ENCODE measurements at places on chromosomes 4 and X.
A peak's percentile ranks its signal among the peaks of the same experiment; 100 is the strongest.

DNA sequence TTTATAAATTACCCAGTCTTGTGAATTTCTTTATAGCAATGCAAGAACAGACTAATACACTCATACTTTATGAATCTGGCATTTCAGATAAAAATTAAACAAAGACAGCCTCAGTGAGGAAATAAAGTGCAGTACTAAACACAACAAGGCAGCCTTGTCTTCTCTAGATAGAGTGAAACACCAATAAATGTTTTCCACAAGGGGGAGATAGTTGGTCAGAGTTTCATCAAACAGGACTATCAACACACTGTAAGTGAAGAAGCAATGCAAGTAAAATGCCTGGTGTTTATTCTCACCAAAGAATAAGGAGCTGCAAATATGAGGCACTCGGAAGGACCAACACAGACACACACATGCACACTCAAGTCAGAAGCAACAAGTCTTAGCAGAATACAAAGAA, 62.8 kb downstream of the FAM9B start:
- DNase-seq = no peak

GRCh38 chr4:179328627-179329026, 1886.4 kb upstream of the AGA start:
- no peak for DNase-seq

DNA sequence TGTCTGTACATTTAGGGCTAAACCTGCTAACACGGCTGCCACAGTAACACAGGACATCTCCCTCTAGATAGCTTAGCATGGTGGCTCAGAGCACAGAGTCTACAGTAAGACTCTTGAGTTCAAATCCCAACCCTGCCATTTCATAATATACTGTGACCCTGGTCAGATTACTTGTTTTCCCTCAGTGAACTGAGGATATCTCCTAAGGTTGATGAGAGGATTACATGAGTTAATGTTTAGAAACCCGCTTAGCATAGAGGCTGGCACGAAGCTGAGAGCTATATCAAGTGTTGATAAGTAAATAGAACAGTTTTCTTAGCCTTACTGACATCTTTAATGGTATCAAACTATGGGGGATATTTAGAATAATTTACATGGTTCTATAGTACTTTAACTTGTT, 37.2 kb downstream of the CASP3 start:
- DNase-seq = no peak

- DNase-seq = no peak
Measured at GRCh38 chrX:29299684-29300083, 712.4 kb downstream of the IL1RAPL1 start.

DNA sequence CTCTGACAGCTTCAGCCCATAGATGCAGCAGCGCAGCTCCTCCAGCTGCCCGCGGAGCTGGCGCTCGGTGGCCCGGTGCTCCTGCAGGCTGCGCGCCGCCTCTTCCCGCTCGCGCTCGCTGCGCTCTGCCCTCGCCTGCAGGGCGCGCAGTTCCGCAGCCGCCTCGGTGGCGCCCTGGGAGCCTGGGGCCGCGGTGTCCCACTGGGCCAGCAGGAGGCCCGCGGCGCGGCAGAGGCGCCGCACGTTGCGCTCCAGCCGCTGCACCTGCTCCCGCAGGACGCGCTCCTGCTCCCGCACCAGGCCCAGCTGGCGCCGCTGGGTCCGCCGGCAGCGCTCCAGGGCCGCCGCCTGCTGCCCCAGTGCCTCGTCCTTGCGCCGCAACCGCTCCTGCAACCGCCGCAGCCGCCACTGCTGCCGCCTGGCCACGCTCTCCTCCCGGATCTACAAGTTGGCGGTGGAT, 10.1 kb downstream of the C4orf50 start:
- DNase-seq = peak; percentile 67

DNA sequence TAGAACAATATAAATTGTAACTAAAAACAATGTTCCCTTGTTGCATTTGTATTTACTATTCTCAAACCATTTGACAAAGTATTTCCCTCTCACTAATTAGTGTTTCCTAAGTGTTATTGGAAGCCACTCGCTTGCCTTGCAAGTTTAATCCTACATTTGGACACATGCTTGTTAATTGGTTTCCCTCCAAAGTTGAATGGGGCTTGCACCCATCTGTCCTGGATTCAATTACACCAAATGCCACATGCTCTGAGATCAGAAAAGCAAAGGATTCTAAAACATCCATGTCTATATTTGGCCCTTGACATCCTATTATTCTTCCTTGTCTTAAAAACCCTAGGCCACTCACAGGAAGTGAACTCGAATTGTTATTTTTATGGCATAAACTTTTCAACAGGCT, 146.6 kb downstream of the AMELX start:
- DNase-seq = no peak

DNA sequence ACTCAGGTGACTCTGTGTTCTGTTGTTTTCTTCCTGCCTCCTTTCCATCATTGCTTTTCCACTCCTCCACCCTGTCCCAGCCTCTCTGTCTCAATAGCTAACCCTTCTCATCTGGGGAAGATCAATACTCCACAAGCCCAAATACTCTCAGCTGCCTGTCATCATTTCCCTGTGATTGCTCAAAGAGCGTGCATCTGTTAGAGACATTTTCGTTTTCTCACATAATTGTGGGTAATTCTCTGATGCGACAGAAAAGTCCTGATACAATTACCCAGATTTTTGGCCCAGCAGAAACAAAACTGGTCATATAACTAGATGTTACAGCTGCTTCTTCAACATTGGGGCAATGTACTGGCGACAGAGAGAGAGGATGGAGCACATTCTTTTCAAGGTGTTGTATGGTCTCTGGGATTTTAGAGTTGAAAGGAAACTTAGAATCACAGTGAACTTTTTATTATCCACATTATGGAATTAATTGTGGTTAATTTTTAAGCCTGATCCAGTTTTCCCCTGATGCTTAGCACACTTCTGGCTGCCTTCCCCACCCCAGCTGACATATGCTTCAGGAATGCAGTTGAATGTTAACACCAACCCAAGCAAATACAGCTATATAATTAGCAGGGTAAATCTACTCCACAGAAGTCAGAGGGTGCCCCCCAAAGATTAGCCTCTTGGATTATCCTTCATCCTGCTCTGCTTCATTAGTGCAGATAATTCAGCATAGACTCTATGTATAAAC, 171.4 kb upstream of the ANXA3 start:
- no peak for DNase-seq

DNA sequence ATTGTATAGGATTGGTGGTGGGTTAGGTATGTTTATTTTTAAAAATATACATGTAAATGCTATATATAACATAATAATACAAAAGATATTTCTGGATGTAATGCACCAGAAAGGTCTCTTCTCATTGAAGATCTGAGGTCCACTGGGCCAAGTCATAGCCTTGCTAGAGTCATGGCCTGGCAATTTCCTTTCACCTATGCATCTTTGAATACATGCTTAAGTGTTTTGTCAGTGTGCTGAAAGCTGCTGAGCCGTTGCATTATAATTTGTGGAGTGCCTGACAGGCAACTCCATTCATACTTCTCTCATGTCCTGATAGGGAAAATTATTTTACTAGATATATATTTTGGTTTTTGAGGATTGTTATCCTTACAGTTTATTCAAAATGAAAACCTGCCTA, 410.2 kb upstream of the CT83 start:
- DNase-seq = no peak

- DNase-seq = no peak
Measured at GRCh38 chrX:100263650-100264049, 146.4 kb downstream of the PCDH19 start.

DNA sequence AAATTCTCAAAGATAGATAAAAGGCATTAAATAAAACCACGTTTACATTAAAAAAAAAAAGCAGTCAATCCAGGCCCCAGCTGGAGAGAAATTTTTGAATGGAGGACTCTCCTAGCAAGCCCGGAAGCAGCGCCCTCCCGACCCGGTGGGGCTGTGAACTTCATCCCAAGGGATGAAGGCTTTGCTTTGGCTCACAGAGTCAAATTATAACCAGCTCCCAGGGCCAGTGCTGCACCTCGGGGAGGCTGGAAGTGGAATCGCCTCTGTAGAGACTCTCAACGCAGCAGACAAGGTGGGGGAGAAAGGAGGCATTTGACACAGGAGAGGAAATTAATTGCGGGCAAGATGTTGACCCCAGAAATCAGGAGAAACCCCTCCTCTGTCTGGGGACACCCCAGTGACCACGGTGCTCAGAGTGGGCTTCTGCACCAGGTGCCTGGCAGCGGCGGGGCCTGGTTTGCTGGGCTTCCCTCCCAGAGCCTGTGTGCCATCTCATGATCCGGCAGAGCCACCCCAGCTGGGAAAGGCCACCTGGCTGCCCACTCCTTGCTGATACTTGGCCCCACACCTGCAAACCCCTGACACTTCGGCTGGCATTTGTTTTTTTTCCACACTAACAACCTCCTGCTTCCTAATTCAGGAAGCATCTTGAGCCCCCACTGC, 71.7 kb downstream of the ABLIM2 start:
- DNase-seq = no peak

- DNase-seq = no peak
Measured at GRCh38 chrX:3962511-3963311, 249.3 kb upstream of the PRKX start.

GRCh38 chr4:47930971-47931804, 16.8 kb upstream of the NFXL1 start:
- DNase-seq = no peak

DNA sequence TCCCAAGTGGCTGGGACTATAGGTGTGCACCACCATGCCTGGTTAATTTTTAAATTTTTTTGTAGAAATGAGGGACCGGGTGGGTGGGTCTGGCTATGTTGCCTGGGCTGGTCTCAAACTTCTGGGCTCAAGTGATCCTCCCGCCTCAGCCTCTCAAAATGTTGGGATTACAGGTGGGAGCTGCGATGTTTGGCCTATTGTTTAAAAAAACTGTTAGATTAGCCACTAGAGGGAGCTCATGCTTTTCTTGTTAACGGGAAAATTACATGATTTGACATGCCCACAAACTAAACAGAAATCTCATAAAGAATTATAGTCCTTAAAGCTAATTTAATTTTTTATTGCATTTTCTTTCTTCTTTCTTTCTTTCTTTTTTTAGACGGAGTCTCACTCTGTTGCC, 5.0 kb upstream of the SDAD1 start:
- no peak for DNase-seq

DNA sequence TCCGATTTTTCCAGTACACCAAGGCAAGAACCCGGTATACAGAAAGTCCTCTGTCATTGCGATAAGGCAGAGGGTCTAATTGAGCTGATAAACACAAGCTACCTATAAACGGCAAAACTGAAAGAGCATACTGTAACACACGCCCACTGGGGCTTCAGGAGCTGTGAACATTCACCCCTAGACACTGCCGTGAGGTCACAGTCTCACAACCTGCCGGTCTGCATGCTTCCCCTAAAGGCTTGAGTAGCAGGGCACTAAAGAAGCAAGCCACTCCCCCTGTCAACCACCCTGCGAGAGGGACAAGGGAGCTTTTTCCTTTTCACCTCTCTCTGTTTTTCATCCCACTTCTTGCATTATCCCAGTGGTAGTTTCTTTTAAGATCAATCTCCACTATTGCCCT, 22.4 kb upstream of the F9 start:
- DNase-seq = no peak

DNA sequence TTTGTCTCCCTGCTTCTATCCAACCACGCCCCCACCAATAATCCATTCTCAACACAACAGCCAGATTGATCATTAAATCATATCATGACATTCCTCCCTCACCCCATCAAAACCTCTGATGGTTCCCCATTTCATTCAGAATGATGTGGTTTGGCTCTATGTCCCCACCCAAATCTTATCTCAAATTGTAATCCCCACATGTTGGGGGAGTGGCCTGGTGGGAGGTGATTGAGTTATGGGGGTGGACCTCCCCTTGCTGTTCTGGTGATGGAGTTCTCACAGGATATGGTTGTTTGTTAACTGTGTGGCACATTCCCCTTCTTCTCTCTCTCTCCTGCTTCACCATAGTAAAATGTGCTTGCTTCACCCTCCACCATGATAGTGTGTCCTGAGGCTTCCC, 23.3 kb downstream of the TRMT2B start:
- DNase-seq = no peak

- DNase-seq = no peak
Measured at GRCh38 chr4:1233641-1234308, 15.2 kb downstream of the CTBP1 start.

- no peak for DNase-seq
Measured at GRCh38 chr4:171242831-171243230, 570.4 kb upstream of the GALNTL6 start.

GRCh38 chr4:183905081-183905592, at the start of gene STOX2:
Gene STOX2 (plus strand): TSS chr4:183905307. CDS start chr4:183906791, 1,484 bp downstream.
- DNase-seq = peak; percentile 91

DNA sequence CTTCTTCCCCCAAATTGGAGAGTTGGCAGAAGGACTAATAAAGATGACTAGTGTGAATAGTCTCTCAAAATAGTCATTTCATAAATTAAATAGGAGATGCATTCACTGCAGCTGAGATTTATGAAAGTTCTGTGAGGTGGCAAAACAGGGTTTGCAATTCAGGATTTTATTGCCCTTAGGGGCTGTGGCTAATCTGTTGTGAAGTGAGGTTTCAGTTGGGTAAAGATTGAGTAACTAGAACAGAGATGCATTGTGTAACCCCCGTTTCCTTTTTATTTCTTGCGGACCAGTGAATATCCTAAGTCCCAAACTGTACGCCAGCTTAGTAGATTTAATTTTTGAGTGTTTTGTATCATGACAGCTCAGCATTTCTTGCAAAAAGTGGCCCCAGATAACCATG, 16.2 kb upstream of the SCRG1 start:
- DNase-seq = no peak

- no peak for DNase-seq
Measured at GRCh38 chr4:53321151-53321983, 44.5 kb downstream of the SCFD2 start.

GRCh38 chr4:85210353-85210752, 243.9 kb upstream of the WDFY3 start:
- DNase-seq = no peak

DNA sequence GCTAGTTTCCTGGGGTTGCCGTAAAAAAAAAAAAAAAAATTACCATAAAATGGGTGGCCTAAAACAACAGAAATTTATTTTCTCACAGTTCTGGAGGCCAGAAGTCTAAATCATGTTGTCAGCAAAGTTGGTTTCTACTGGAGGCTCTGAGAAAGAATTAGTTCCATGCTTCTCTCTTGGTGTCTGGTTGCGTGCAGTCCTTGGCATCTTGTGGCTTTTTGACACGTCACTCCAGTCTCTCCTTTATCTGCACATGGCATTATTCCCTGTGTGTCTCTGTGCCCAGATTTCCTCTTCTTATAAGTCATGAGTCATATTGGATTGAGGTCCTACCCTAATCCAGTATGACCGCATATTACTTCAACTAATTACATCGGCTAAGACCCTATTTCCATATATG, 38.7 kb downstream of the SPATA4 start:
- DNase-seq = no peak

DNA sequence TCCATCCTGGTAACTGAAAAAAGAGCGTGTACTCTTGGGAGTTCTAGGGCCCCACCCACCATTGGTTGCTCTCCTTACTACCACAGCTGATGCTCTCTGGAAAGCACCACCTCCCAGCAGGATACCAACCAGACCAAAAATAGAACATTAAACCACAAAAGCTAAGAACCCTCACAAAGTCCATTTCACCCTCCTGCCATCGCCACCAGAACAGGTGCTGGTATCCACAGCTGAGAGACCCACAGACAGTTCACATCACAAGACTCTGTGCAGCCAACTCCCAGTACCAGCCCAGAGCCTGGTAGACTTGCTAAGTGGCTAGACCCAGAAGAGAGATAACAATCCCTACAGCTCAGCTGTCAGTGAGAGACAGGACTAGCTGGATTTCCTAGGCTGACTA, 240.6 kb downstream of the PABPC4L start:
- DNase-seq = no peak

Data from ecto neural progenitor cell (in vitro differentiated cells).